NCI-H524 (cell line): ENCODE measurements at places on chromosomes 7 and 10.

DNA sequence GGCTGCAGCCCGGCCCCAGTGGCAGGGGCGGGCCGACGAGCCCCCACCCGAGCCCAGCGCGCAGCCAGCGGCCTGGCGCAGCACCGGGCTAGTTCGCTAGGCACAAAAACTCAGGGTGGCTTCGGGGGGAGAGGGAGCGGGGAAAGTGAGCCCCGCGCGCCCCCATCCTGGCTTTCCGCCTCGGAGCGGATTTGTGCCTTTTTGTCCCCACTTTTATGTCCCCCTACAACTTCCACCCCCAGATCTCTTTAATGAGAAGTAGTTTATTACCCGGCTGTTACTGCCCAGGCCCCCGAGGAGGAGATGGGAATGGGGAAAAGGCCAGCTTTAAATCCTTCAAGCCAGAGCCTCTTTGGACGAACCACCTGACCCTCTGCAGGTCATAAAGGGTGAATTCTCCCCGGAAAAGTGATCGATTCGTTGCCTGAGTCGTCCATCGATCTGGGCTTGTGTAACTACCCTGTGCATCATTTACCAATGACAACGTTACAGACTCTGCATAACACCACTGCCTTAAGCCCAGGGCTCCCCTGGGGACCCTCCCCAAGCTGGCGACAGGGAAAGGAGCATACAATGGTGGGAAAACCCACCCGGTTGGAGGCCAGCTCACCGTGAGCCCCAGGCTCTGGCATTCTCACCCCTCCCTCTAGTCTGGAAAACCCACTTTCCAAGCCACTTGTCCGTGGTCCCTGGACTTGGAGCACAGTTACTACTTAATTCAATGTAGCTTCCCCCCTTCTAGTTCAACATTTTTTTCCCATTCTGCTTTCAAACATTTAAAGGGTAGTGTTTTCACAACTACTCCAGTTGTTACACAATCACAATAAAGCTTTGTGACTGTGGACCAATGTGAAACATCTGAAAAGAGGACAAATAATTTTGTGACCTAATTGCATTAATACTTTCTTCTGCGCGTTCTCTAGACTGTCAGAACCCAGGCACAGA is 748 bp upstream of the SH3PXD2A start:
- no peak for DNase-seq

DNA sequence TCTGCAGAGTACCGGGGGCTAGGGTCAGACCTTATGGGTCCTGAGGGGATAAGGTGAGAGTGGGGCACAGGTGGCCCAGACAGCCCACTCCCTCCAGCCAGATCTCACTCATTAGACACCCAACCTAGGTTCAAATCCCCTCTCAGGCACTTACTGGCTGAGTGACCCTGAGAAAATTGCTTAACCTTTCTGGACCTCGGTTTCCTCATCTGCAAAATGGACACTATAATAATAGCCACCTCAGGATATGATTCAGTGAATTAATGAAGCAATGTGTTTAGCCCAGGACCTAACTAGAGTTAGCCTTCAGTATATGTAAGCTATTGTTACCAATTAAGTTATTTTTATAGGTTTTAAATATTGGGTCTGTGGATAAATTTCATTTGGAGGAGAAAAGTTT is 122.6 kb downstream of the RGS10 start:
- no peak for DNase-seq

- no peak for DNase-seq
Measured at GRCh38 chr7:86930554-86931307, 128.7 kb downstream of the ELAPOR2 start.

- DNase-seq, result no peak
Measured at GRCh38 chr7:88202278-88202677, 17.6 kb downstream of the SRI start.

- DNase-seq, result no peak
Measured at GRCh38 chr10:34280599-34281374, 534.3 kb downstream of the PARD3 start.

DNA sequence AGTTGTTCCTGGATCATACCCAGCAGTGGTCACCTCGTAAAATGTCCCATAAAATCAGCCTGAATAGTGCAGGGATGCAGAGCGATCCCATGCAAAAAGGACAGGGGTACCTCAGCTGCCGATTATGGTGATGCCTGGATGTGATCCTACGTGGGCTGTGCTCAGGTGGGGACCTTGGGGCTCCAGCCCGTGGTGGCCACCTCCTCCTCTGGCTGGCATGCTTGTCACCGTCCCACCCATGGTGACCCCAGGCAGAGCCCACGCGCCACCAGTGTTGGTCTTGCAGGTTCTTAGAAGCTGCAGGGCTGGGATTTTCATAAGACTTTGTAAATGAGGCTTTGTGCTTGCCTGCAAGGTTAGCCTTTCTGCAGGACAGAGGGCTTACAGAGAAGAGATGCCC is 97.2 kb downstream of the GLRX3 start:
- DNase-seq, result no peak

DNA sequence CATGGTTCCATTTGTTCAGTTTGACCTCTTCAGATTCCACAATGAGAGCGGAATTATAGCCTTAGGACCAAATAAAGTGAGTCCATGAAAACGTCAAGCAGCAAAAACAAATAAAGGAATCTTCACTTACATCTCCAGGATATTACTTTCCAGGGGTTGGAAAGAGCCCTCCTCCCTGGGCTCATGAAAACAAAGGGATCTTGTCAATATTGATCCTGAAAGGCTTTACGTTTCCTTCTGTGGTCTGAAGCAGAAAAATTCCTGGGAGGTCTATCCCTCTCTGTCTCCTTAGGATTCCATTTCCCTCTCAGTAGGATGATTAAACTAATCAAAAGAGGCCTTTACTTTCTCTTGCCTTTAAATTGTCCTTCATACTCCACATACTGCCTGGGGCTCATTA is 293.5 kb downstream of the GPAM start:
- DNase-seq, result no peak
